Fibroblast of skin of left quadriceps (primary cell): ENCODE measurements at places on chromosomes 5 and 9.

DNA sequence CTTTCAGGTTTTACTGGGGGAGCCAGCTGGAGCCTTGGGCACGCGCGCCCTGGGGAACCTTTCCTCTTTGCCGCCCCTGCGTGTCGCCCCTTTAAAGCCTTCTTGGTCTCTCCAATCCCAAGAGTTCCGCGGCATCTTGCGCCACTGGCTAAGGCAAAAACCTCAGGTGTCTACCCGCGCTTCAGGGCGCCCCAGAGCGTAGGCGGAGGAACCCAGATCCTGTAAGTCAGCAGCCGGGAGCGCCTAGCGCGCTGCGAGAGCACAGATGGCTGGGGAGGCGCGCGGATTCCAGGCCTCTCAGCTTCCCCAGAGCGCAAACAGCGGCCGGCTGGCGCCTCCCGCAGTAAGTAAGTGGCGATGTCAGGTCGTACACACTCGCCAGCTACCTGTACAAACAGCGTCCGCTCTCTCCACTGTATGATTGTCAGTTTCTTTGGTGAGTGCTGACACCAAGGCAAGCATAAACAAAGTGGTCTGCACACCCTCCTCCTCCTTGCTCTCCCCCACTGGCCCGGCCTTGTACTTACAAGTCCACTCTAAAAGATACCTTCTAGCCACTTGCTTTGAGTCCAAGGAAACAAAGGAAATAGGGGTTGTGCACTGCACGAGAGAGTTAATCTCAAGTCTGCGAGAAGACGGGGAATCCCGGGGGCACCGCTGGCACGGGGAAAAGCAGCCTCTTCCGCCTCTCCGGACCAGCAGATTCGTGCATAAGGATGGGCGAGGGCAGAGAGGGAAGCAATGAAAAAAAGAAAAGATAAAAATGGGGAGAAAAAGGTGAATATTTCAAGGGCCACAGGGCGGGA lies 2.9 kb downstream of the HTR1A start:
- DNase-seq: no peak

DNA sequence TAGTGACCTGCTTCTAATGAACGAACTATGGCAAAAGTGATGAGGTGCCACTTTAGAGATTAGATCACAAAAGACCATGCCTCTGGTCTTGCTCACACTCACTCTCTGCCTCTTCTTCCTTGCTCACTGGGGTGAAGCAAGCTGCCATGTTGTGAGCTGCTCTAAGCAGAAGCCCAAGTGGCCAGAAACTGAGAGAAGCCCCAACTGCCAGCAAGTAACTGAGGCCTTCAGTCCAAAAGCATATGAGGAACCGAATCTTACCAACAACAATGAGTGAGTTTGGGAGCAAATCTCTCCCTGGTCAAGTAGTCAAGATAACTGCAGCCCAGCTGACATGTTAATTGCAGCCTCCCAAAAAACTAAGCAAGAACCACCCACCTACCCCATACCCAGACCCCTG lies 126.0 kb upstream of the ACO1 start:
- DNase-seq: no peak

- DNase-seq: no peak
These were observed 152.0 kb upstream of the ACOT12 start for GRCh38 chr5:81545911-81546310.

GRCh38 chr9:110340306-110340705 lies 2.6 kb upstream of the TXNDC8 start:
- no peak for DNase-seq

GRCh38 chr5:169065400-169065799 lies 235.5 kb downstream of the SLIT3 start:
- DNase-seq: no peak

DNA sequence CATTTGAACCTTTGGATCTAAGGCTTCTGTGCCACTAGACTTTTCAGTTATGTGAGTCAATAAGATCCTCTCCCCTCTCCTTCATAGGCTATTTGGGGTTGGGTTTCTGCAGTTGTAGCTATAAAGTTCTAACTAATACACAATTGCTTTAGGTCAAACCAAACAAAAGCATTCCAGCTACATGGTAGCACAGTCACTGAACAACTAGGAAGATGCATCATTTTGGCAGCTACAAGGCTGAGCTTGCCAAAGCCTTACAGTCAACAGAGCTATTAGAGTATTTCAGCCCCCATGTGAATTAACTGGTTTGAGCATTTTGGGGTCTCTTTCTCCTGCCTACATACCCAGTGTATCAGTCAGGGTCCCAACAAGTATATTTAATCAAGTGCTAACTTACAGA lies 234.6 kb downstream of the ZNF608 start:
- DNase-seq: no peak

DNA sequence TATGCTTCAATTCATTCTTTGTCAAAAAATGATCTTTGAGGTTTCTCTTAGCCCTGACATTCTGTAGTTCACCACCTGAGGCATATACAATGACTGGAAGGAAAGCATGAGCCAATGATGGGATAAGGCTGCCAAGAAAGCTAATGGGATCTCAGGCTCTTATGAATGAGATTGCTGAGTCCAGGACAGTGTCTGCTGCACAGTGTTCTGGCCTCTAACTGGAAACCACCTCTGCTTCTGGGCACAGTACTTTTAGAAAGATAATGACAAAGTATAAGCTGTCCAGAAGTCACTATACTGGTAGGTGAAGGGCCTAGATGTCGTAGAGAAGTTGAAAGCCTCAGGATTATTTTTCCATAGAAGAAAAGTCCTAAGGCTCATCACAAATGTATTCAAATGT lies 69.1 kb upstream of the PAPPA start:
- no peak for DNase-seq

- DNase-seq: no peak
These were observed 51.3 kb downstream of the ARL15 start for GRCh38 chr5:54259090-54259489.

- no peak for DNase-seq
These were observed 8.1 kb downstream of the NDST1 start for GRCh38 chr5:150516011-150516410.

- DNase-seq: no peak
These were observed 177.0 kb downstream of the MSX2 start for GRCh38 chr5:174901336-174901735.

DNA sequence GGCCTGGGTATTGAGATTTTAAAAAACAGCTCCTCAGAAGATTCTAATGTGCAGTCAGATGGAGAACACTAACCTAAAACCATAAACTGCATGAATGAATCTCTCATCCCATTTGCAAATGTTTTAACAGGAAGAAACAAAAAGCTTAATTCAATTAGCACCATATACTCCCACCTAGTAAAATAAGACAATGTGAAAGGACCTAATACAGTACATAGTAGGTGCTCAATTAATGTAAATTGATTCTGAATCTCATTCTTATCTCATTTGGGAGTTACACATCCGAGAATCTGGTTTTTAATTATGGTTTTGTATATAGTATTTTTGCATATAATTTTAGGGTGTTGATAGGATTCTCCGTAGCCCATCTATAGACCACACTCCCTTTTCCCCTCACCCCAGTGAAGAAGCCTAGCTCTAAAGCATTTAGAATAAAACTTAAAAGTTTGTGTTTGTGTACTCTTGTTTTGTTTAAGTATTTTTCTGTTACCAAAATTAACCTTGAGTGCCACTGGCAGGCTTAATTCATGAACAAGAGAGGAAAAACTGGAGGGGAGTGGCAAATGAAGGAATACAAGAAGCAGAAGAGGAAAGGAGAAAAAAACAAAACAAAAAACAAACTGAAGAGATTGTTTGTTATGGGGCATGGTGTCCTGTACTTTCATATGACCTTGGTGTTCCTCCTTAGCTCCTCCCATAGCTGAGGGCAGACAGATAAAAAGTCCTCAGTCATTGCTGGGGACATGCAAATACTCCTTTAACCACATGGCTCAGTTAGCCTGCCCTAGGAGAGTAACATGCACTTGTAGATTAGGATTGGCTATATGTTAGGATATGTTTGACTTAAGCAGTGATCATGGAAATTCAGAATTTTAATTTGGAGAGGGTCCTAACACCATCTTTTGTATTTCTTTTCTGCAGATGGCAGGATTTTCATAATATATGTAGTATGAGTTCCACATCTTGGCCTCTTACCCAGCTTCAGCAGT lies 1.2 kb downstream of the RNF14 start:
- no peak for DNase-seq

DNA sequence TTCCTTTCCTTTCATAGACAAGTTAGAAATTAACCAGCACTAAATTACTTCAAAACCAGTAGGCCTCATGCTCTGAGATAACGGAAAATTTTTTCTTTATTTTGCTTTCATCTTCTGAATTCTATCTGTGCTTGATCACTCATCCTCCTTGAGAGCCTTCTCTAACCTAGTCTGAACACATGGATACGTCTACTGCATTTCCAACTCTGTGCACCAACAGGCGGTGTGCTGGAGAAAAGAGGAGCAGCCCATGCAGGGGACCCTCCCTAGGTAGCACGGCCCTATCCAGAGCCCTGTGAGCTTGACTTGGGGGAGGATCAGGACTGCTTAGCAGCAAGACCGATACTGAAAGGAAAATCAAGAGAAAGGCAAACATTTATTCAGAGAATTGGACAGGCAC lies 149.8 kb downstream of the AUH start:
- DNase-seq: no peak

GRCh38 chr5:58317009-58317408 lies 142.9 kb downstream of the PLK2 start:
- DNase-seq: no peak

- no peak for DNase-seq
These were observed 552.3 kb downstream of the EFNA5 start for GRCh38 chr5:107118184-107119019.

DNA sequence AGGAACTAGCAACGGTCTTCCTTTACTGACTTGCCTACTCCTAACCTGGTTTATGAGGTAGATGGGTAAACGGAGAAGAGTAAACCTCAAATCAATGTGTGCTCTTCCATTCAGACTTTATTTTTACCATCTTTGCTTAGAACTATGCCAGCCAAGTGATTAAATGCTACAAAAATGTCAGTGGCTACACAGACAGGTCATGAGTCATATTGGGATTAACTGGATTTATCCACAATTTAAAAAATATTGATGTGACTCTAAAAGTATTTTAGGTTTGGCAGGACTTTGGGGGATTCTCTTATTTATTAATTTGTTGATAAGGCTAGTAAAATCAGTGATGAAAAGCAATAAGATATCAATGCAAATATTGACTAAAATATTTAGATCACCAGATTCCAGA lies 275.0 kb downstream of the PLK2 start:
- DNase-seq: peak; percentile 13

GRCh38 chr5:40484495-40484894 lies 195.2 kb upstream of the PTGER4 start:
- no peak for DNase-seq

DNA sequence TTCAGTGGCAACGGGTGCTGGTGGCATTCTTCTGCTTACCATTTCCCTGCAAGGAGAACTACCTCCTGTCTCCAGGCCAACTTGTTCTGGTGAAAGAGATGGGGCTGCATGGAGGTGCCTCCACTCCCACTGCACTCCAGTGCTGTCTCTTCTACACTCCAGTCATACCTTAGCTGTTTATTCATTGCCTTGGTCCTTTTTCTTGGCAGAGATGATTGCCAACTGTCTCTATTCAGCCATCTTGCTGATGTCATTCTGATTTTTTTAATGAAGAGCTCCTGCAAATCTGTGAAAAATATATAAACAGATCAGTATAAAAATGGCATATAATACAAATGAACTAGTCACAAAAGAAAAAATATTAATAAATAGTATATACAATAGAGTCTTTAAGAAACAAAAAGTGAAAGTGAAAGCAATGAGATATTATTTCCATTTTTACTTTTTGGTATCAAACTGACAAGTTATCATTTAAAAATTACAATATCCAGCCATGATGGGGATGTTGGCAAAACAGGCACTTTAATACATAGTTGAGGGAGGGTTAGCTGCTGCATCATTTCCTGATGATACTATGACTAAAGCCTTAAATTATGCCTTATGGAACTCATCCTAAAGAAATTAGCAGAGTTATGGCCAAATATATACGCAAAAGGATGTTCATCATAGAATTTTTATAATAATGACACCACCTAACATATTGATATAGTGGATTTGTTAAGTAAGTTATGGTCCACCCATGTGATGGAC lies 109.4 kb downstream of the CARTPT start:
- DNase-seq: peak; percentile 41

GRCh38 chr5:125263356-125263755 lies 516.9 kb upstream of the ZNF608 start:
- DNase-seq: no peak

- no peak for DNase-seq
These were observed 33.6 kb downstream of the TIMD4 start for GRCh38 chr5:156929366-156929948.

DNA sequence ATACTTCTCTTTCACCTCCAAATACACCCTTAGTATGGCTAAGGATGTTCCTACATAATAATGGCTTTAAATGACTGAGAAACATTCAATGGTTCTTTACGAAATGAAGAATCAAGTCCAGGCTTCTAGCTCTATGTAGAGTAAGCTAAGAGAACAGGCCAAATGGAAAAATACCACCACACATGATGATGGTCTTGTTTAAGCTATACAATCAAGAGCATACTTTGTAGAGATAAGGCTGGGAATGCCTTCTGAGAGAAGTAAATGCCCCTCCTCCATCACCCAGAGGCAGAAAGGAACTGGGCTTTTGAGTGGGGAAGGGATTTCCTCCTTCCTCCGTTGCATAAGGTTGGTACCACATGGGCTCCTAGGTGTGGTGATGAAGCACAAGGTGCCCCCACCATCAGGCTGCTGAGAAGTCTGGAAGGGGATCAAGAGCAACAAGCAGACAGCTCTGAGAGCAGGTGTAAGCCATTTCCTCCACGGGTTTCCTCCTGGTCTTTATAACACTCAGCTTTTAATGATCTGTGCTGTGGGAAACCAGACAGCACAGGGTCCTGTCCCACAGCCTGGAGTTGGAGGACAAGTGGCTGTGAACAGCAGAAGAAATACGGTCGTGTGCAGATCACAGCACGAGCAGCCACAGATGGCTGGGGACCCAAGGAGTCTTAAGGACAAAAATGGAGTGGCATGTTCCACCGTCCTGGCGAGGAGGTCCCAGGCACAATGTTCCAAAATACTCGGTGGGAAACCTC lies 396.9 kb downstream of the CTNND2 start:
- DNase-seq: no peak

- no peak for DNase-seq
These were observed 48.9 kb downstream of the NTRK2 start for GRCh38 chr9:84718476-84718875.

GRCh38 chr9:21404146-21404545 lies 4.8 kb upstream of the IFNA8 start:
- DNase-seq: no peak

GRCh38 chr9:16030528-16031185 lies 477.8 kb downstream of the CCDC171 start:
- peak; percentile 71 for DNase-seq

- peak; percentile 96 for DNase-seq
These were observed 15.3 kb downstream of the C9orf152 start for GRCh38 chr9:110192531-110193261.

GRCh38 chr9:132411091-132411508 lies 1.1 kb downstream of the CFAP77 start:
- no peak for DNase-seq

DNA sequence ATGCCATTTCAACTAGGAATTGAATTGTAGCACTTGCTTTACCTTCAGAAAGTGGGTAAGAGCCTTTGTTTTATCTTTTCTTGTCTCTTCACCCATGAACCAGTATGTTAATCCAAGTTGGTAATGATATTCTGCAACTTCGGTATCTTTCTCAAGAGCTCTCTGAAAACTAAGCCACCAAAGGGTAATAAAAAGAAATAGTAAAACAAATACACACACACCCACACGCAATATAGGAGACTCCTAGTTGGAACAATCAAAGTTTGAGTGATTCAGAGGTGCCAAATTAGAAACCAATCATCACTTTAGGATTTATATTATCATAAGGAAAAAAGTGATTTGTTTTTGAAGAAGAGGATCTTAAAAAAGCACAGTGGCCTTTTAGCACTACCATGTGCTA lies 30.4 kb downstream of the SKIC3 start:
- no peak for DNase-seq

- no peak for DNase-seq
These were observed 8.1 kb downstream of the ARPC5L start for GRCh38 chr9:124869986-124870560.
